ENCODE measurements at places on chromosomes 12 and 14.

DNA sequence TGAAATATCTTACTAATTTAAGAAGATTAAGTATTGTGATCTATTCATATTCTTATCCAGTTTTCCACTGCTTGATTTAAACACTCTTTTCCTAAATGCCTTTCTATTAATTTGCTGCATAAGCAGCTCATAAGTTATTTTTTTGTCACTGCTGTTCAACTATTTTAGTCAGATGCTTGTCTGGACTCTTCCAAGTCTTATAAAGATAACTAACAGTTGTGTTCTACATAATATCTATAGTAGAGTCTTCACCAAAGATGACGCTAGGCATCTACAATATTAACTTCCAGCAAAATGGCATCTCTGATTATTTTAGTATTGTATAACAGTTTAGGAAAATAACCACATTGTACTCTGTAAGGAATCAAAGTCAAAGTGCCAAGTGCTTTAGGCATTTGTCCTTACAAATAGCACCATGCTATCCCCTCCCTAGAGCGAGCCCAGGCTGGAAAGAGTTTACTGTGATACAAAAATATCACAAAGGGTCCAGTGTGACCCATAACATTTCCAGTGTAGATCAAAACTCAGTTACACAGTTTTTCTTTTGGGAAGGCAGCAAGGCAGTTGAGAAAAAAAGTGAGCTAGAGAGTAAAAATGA is 98.2 kb downstream of the DENND5B start:
- DNase-seq, result no peak

DNA sequence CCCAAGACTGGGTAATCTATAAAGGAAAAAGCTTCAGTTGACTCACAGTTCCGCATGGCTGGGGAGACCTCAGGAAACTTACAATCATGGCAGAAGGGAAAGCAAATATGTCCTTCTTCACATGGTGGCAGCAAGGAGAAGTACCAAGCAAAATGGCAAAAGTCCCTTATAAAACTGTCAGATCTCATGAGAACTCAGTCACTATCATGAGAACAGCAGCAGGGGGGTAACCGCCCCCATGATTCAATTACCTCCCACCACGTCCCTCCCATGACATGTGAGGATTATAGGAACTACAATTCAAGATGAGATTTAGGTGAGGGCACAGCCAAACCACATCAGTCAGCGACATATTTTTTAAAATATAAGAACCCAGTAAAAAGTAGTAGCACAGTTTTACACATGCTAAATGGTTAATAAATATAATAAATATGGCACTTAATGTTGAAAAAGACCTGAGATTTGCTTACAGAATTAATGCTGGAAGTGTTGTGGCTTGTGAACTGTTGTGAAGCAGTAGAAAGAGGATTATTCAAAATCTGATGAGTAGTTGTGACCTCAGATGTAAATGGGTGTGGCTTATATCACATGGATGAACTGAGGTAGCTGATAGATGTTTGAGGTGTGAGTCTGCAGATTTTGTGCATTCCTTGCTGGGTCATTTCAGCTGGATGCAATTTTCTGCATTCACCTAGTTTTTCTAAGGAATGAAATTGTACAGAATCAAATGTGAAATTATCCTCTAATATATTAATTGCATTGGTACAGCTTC is 46.9 kb upstream of the CHPT1 start:
- no peak for DNase-seq

DNA sequence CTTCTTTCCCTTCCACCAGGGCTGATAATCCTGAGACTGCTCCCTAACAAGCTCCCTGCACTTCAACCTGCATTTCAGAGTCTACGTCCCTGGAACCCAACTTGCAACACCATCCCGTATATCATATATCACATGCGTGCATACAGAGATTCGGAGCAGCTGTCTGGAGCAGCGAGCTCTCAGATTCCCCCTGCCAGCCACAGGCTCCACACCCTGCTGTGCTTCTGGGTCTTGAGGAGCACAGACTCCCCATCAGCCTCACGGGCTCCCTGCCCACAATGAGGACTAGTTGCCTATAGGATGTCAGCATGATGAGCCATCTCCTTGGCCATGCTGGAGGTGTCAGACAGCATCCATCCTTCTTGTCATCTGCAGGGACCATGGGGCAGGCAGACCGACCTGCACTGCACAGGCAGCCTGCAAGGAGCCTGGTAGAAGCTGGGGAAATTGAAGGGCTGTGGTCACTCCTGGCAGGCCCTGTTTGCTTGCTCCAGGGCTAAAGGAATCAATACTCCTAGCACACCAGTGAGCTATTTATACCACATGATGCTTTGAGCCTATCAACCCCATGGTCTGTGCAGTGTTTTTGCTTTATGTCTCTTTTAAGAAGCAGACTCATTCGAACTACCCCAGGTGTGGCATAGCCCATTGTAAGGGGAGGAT is 19.6 kb upstream of the HDAC7 start:
- DNase-seq, result no peak

GRCh38 chr14:24693353-24693737 is 59.4 kb upstream of the GZMB start:
- DNase-seq, result no peak

DNA sequence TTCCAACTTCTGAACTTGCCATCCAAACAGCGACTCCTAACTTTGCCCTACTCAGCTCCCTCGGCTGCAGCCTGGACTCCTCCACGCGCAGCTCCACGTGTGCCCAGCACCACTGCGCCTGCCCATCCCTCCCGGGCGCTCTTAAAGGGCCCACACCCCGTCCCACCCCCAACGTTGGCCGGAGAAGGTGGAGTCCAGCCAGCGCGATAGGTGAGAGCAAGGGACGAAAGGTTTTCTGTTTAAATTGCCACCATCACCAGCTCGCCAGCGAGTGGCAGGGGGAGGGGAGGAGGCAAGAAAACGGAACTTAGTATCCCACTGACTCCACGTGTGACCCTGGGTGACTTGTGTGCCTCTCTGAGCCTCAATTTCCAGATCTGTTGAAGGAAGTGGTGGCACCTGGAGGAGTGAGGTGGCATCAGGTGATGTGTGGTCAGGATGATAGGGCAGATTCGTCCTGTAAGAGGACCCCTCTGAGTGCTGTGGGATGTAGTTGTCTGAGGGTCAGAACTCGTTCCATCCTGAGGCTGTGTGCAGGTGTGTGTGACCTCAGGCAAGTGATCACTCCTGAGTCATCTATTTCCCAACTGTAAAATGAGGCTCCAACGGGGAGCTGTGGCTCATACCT is 59.7 kb downstream of the TRPV4 start:
- no peak for DNase-seq

GRCh38 chr14:33110737-33111443 is 172.2 kb downstream of the NPAS3 start:
- no peak for DNase-seq

GRCh38 chr14:79040790-79041189 is 870.6 kb downstream of the NRXN3 start:
- no peak for DNase-seq

GRCh38 chr12:8038659-8039114 is 6.2 kb downstream of the FOXJ2 start:
- peak; percentile 30 for DNase-seq

GRCh38 chr14:93133464-93133863 is 17.7 kb upstream of the ITPK1 start:
- DNase-seq, result no peak

- no peak for DNase-seq
Measured at GRCh38 chr14:77562681-77563080, 53.8 kb downstream of the SPTLC2 start.

DNA sequence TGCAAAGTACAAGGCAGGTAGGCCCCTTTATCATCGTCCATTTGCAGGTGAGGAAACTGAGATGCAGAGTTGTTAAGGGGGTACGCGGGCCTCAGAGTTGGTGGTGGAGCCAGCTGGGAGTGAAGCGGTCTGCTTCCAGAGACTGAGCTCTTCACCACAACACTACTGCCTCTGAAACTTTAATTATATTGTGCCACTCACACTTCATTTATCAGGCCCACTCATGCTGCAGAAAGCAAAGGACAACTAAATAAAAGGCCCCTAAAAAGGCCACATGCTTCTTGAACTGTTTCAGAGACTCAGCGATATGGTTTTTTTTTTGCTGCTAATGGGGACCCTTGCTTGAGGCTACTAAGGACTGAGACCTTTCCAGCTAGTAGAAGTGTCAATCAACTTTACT is 153.1 kb downstream of the TTC7B start:
- no peak for DNase-seq

DNA sequence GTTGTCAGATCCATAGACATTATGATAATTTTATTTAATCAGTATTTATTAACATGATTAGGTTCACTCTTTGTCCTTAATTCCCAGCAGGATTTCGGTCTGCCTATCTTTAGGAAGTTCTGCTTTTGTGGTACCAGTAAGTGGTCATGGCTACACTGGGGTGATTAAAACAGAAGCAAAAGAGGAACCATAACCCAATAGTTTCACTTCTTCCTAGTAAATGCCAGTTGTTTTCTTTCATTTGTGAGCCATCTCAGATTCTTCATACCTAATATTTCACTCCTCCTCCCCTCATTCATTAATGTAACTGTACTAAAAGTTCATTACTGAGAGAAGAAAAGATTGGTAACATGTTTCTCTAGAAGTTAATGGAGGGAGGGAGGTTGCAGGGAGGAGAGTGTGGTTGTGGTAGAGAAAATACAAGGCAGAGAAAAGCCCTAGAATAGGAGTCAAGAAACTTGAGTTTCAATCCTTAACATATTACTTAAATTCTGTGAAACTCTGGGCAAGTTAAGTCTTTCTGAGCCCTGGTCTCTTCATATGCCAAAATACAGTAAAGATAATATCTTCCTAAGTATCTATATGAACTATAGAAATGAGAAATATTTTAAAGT is 101.2 kb downstream of the PEBP1 start:
- no peak for DNase-seq

DNA sequence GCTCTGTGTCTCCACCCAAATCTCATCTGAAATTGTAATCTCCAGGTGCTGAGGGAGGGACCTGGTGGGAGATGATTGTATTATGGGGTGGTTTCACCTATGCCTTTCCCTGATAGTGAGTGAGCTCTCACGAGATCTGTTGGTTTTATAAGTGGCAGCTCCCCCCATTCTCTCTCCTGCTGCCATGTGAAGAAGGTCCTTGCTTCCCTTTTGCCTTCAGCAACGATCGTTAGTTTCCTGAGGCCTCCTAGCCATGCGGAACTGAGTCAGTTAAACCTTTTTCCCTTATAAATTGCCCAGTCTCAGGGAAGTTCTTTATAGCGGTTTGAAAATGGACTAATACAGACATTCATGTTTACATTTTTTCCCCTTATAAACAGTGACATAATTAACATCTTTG is 36.1 kb downstream of the PELI2 start:
- DNase-seq, result no peak

GRCh38 chr12:131473261-131473660 is 237.6 kb upstream of the SFSWAP start:
- DNase-seq, result no peak

- no peak for DNase-seq
Measured at GRCh38 chr12:82517808-82518207, 159.5 kb downstream of the METTL25 start.

DNA sequence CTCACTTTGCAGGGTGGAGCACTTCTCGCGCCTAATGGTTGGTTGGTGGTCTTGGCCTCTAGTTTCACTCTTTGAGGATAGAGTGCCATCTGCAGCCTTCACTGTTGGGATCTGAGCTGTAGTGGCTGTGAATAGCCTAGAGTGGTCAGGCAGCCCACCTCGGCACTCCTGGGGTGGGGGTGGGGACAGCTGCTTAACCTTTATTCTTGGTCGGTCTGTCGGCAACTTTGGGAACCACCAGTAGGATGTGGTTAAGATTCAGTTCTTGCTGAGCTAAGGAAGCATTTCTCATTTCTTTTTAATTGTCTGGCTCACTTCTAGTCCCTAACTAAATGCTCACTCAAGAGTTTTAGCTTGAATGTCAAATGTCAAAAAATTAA is 21.1 kb downstream of the TMBIM6 start:
- no peak for DNase-seq

DNA sequence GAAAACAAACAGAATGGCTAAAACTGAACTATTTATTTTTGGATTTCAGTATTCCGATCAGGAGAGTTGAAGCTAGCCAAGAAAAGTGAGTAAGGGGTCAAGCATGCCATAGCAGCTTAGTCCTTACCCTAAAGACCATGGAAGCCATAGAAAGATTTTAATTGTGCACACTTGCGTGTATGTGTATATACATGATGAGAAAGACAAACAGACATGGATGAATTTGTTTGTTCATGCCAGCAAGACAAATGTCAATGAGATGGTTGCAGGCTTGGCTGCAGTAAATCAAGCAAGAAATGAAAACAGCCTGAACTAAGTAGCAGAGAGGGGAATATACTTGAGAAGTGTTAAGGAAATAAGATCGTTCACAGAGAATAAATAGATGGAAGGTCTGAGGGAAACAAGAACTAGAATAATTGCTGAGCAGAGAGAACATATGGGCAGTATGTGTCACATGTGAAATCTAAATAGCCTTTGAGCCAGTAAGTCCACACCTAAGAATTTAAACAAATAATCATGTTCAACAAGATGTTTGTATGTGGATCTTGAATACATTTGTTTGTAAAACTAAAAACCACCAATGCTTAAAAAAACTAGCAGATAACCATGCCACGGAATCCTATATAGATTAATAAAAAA is 14.8 kb downstream of the SNW1 start:
- no peak for DNase-seq

- no peak for DNase-seq
Measured at GRCh38 chr12:64951944-64952343, 127.5 kb downstream of the TBC1D30 start.

GRCh38 chr14:73588695-73589094 is 3.0 kb upstream of the ACOT4 start:
- no peak for DNase-seq

DNA sequence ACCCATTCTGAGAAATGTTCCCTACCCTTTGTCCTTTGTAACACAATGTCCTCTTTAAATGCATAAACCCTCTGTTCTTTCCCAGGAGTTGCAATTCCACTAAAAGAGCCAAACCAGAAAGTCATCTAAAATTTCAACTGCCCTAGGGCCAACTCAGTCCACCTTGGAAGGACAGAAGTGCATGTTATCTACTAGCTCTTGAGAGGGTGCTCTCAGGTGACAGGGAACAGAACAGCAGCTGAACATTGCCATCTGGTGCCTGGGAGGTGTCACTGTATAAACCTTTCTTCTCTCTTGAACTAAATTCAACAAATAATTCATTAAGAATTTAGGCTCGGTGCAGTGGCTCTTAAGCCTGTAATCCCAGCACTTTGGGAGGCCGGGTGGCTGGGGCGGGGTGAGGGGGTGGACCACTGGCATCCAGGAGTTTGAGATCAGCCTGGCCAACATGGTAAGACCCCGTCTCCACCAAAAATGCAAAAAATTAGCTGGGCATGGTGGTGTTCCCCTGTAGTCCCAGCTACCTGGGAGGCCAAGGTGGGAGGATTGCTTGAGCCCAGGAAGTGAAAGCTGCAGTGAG is 10.3 kb upstream of the FERMT2 start:
- peak; percentile 52 for DNase-seq

- no peak for DNase-seq
Measured at GRCh38 chr12:65930114-65930828, 106.0 kb downstream of the HMGA2 start.

Measured in activated T-cell treated with anti-CD3 and anti-CD28 coated beads, Interleukin-2, amount 50 U/mL, for 1 hour (primary cell).